NB4 (cell line): ENCODE measurements at places on chromosomes 12 and 14.

DNA sequence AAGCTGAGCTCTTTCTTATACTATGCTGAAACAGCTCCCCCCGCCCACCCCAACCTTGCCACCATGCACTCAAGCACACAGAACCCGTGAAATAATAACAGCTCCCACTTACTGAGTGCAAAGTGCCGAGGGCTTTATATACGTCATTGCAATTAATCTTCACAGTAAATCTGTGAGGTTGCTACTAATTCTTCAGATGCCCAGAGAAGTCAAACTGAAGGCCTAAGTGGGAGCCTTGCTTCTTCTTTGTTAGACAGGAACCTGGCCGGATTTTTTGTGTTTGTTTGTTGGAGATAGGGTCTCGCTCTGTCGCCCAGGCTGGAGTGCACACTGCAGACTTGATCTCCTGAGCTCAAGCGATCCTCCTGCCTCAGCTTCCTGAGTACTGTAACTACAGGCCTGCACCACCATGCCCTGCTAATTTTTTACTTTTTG, 34.0 kb downstream of the VCPKMT start:
- DNase-seq, result no peak

- no peak for DNase-seq
These were observed 1.0 kb downstream of the IGFBP6 start for GRCh38 chr12:53098354-53098981.

DNA sequence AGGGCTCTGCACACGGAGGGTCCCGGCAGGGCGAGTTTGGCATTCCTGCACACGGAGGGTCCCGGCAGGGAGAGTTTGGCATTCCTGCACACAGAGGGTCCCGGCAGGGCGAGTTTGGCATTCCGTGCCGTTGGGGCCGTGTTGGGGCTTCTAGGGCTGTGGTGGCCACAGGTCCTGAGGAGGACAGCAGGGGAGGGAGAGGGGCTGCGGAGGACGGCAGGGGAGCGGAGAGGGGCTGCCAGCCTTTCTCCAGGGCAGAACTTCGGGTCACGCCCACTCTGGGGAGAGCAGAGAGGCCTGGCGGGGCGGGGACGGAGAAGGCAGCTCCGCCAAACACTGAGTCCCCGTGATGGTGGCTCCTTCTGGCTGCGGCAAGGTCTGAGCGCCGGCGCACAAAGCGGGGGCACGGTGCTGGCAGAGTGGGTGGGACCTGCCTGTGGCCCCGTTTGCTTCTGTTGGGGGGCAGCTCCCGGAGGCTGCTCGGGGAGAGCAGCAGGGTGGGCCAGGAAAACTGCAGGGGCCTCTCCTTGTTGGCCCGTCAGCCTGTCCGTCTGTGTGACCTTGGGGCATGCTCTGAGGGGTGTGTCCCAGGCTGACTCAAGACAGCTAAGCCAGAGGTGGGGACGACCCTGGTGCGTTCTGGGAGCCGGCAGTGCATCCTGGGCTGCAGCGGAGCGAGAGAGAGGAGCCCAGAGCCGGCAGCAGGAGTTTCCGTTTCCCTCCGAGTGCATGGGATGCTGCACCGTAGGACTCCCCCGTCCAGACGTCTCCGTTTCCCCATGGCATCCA, 60.2 kb downstream of the LRCOL1 start:
- DNase-seq, result no peak

GRCh38 chr12:111102102-111102739, 181.8 kb upstream of the MYL2 start:
- DNase-seq, result no peak

DNA sequence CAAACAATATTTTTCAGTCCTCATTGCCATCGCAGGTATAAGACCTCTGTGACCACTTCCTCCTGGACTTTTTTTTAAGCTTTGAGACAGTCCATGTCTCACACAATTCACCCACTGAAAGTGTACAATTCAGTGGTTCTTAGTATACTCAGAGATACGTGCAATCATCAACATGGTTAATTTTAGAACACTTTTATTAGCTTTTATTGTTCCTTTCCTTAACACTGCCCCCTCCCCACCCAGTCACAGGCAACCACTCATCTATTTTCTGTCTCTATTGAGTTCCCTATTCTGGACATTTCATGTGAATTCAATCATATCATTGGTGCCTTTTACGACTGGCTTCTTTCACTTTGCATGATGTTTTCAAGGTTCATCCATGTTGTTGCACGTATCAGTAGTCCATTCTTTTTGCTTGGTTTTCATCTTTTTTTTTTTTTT, 16.2 kb downstream of the NCKAP5L start:
- DNase-seq, result peak; percentile 34

DNA sequence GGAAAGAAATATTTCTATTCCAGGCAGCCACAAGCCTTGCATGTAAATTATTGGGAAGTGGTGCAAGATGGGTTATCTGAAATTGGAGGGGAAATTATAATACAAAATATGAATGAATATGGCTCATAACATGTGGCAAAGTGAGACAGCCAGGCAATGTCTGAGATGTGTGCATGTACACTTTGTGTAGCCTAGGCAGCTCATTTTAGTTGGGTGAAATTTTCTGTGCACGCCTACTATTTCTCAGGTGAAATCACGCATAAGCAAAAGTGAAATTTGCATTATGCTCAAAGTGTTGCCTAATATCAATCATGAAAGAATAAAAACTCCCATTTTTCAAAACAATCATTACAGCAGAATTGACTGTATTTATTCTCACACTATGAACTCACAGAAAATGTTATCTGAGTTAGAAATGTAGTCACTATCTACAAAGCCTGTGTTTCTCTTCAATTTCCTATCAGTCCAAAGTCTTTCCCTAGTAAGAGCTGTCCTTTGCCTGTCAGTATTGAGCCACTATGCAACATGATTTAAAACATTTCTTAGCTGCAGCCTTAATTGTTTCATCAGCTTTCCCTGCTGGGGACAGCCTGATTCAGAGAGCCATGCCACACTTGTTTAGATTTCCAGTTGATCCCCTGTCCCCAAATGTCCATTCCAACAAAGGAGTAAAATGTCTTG, 80.7 kb downstream of the EPS8 start:
- no peak for DNase-seq

DNA sequence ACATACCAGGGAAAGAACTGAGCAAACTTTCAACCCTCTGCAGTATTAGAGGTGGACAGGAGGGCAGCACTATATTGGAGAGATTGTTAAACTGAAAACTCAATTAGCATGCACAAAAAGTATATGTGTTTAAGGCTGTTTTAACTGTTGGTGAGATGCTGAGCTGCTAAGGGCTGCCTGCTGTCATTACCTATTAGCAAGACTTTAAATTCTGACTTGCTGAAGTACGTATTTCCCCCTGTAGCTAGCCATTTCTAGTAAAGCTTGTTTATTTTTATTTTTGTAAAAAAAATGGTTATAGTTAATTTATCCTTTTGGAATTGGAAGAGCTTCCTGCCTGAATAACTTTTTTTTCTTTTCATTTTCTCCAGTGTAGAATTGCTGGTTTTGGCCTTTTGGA, 92.2 kb downstream of the CACNA1C start:
- no peak for DNase-seq

GRCh38 chr12:76030341-76031080, 1.1 kb downstream of the PHLDA1 start:
- DNase-seq, result peak; percentile 73

DNA sequence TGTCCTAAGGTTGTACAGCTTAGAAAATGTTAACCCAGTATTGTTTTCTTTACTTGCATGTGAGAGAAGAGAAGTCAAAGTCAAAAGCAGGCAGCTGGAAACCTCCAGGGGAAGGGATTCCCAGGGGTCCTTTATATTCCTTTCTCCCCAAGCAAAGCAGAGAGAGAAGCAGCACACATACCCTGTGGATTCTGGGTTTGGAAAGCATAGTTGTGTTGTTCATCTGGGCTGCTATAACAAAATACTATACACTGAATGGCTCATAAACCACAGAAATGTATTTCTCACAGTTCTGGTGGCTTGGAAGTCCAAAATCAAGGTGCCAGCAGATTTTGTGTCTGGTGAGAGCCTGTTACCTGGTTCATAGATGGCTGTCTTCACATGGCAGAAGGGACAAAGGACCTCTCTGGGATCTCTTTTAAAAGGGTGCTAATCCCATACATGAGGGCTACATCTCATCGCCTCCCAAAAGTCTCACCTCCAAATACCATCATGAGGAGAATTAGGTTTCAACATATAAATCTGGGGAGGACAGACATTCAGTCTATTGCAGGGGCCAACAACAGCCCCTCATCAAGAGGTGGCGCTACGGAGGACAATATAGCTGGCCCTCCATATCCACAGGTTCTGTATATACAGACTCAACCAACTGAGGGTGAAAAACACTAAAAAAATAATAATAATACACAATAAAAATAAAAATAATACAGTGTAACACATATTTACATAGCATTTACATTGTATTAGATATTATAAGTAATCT, 19.3 kb upstream of the PCNX1 start:
- peak; percentile 54 for DNase-seq

- DNase-seq, result no peak
These were observed 51.3 kb upstream of the RMST start for GRCh38 chr12:97411341-97411740.

- DNase-seq, result no peak
These were observed 2.5 kb upstream of the MAX start for GRCh38 chr14:65104791-65105190.

DNA sequence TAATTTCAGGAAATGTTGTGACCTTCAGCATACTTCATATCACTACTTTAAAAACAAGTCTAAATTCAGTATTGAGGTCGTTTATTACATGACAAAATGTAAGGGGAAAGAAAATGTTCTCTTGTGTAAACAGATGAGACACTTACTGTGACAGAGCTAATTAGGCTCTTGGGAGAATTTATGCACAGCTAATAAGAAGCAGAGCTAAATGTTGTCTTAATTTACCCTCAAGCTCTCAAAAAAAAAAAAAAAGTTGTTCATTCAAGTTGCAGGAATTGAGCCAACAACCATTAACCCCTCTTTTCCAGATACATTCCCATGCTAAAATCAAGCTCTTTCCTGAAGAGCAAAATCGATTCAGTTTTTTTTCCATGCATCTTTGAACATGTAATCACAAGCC, 1419.4 kb downstream of the FSCB start:
- DNase-seq, result no peak

- peak; percentile 26 for DNase-seq
These were observed 24.3 kb upstream of the HSPB8 start for GRCh38 chr12:119154435-119154818.

DNA sequence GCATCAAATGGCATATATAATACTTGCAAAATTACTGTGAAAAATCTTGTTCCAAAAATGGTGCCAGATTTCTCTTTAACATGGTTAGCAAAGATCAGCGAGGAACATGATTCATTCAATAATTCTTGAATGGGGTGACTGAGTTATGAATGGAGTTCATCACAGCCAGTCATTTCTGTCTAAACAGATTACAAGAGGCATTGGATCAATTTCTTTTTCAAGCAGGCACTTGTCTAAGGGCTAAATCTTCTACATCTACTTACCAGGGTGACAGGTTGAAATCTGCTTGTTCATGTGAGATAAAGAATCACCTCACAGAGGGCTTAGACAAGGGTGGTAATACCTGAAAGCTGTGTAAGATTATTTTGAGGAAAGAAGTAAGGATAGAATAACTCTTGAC, 247.7 kb downstream of the ATP23 start:
- DNase-seq, result no peak

DNA sequence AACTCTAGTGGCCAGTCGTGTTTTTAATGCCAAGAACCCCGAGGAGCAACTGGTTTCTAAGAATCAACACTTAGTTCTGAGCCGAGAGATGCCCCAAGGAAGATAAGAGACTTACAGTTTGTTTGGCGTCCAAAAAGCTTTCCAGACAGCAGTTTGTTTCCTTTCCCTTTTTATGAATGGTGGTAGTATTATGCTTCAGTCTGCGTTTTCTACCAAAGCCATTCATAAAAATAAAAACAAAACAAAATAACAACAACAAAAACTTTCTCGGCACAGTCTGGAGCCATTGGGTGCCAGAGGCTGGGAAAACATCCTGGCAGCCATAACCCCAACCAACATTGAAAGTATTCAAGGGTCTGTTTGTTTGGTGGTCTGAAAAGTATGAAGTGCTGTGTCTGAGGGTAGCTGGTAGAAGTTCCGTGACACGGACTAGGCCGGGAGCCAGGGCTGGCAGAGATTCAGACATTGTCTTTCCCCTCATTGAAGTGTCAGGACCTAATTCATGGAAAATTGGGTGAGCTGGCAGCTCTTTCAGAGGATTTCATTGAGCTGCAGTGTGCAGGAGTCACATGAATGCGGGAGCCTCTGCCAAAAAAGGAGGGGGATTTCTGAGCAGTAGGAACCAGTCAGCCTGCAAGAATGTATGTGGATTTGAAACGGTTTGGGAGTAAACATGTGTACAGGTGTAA, 124.2 kb downstream of the HMGA2 start:
- DNase-seq, result no peak

DNA sequence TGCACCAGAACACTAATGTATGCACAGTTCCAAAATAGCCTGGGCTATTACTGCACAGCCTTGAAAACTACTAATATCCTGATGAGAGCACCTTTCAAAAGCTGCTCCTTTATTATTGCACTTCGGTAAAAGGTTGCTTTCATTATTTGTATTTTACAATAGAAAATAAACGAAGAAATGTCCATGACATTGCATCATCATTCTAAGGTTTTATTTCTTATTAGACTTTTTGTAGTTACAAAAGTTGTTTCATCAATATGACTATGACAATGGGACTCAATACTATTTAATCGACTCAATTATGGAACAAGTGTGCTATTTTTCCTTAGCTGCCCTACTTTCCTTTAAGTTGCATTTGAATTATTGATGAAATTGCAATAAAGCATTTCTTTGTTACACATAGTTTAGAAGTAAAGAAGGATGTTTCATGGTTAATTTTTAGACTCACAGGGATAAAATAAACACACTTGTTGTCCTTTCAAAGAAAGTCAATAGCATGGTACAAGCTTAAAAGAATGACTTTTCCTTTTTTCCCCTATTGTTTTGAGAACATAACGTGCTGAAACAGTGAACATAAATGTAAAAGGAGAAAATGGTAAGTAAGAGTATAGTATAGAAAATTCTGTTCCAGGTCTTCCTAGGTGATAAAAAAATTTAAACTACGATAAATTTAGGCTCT, 407.6 kb downstream of the BCAT1 start:
- DNase-seq, result no peak

GRCh38 chr12:105820429-105821125, 318.2 kb downstream of the NUAK1 start:
- DNase-seq, result peak; percentile 41

- DNase-seq, result no peak
These were observed 8.4 kb downstream of the NCKAP5L start for GRCh38 chr12:49819786-49820185.

DNA sequence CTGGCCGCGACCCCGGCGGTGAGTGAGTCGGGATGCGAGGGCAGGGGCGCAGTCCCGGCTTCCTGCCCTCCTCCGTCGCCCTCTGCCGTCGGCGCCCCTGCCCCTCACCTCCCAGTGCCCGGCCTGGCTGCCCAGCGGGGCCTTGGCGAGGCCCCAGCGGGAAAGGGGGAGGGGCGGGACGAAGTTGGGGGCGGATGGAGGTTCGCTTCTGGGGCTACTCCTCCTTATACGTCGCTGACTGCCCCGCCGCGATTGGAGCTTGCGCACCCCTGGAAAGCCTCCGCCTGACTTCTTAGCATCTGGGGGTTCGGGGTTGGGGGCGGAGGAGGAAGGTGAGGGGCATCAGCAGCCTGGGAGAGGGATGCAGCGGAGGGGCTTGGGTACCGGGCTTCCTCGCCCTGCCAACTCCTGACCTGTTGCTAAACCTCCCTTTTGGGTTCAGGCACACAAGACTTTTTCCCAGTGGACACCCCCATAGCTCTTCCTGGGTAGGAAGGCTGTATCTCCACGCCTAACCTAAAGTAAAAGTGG, 406 bp downstream of the TMEM263 start:
- DNase-seq, result no peak

- DNase-seq, result no peak
These were observed 43.3 kb upstream of the CSRP2 start for GRCh38 chr12:76921891-76922664.
